ENCODE measurements at places on chromosomes 5 and 9. TPM values are rescaled to one million over a fixed set of nuclear protein-coding genes. Genes with fewer than 3 reads are reported as not detected.
A peak's percentile ranks its signal among the peaks of the same experiment; 100 is the strongest.

HAVCR2 gene
- total RNA-seq = 0.25 TPM

CNTNAP3B gene
- total RNA-seq = 0.24 TPM

GRCh38 chr9:5448461-5449435 is 1.6 kb upstream of the CD274 start:
- DNase-seq = no peak
- peak overlapping the region; percentile 90 for H3K27ac ChIP-seq
- H3K27me3 ChIP-seq = no peaks in the 10 kb centered on the region
- peaks cover 69% of the 10 kb centered on the region for H3K4me1 ChIP-seq
- no peaks in the 10 kb centered on the region for H3K36me3 ChIP-seq

- no peaks in the 10 kb centered on the region for H3K27me3 ChIP-seq
- H3K4me3 ChIP-seq = no peak overlapping the region
- peaks cover 17% of the 10 kb centered on the region for H3K4me1 ChIP-seq
- H3K36me3 ChIP-seq = peaks cover 11% of the 10 kb centered on the region
- no peak for DNase-seq
- no peak overlapping the region for H3K27ac ChIP-seq
Observed at GRCh38 chr5:136046246-136046645, 17.5 kb downstream of the TGFBI start.

IL9 gene
- not detected for total RNA-seq

DNA sequence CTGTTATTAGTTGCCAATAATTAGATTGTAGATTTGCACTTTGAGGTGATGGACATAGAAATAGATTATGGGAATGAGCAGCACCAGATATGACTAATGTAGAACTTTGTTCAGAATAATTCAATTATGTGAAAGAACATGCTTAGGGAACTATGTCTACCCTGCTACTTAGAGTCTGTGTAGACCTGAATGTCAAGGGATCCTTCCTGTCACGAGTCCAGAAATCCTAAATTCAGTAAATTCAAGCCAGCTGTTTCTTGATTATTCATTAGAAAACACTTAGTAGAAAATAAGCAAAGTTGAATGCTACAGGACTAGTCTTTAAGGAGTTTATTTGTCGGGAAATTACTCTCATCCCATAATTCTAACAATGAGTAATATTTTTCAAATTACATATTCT is 887.3 kb upstream of the SEMA6A start:
- H3K27me3 ChIP-seq = no peaks in the 10 kb centered on the region
- H3K4me1 ChIP-seq = no peaks in the 10 kb centered on the region
- H3K36me3 ChIP-seq = no peaks in the 10 kb centered on the region
- no peak for DNase-seq
- no peak overlapping the region for H3K4me3 ChIP-seq
- no peak overlapping the region for H3K27ac ChIP-seq

- H3K4me1 ChIP-seq = no peaks in the 10 kb centered on the region
- H3K27me3 ChIP-seq = peaks cover 55% of the 10 kb centered on the region
- no peak for DNase-seq
- H3K27ac ChIP-seq = no peak overlapping the region
Observed at GRCh38 chr5:135814316-135814715, 20.1 kb upstream of the SLC25A48 start.

CKMT2 gene
- total RNA-seq = not detected

SPAAR gene
- 0.73 TPM for total RNA-seq

SHC3 gene
- 15.9 TPM for total RNA-seq

INPP5E gene
- 18.2 TPM for total RNA-seq

- H3K36me3 ChIP-seq = no peaks in the 10 kb centered on the region
- no peak for DNase-seq
- H3K27ac ChIP-seq = no peak overlapping the region
- H3K4me3 ChIP-seq = no peak overlapping the region
Observed at GRCh38 chr9:121807069-121807822, 155.8 kb downstream of the DAB2IP start.

DNA sequence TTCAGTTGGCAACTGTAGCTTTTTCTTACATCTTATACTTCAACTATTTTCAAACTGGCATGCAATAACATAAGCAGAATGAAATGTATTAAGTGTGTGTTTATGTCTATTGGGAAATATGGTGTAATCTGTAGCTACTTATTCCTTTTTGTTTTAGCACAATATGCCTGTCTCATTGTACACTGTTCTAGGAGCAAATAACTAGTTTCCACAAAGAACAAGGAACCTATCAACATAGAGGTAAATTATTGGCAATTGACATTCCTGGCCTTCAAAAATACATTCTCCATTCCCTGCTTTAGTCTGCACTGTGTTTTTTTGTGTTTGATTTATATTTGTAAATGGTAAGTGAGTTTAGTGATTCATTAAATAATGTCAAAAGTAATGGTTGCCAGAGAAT is 75.7 kb downstream of the FBXL7 start:
- no peaks in the 10 kb centered on the region for H3K4me1 ChIP-seq
- H3K4me3 ChIP-seq = no peak overlapping the region

DNA sequence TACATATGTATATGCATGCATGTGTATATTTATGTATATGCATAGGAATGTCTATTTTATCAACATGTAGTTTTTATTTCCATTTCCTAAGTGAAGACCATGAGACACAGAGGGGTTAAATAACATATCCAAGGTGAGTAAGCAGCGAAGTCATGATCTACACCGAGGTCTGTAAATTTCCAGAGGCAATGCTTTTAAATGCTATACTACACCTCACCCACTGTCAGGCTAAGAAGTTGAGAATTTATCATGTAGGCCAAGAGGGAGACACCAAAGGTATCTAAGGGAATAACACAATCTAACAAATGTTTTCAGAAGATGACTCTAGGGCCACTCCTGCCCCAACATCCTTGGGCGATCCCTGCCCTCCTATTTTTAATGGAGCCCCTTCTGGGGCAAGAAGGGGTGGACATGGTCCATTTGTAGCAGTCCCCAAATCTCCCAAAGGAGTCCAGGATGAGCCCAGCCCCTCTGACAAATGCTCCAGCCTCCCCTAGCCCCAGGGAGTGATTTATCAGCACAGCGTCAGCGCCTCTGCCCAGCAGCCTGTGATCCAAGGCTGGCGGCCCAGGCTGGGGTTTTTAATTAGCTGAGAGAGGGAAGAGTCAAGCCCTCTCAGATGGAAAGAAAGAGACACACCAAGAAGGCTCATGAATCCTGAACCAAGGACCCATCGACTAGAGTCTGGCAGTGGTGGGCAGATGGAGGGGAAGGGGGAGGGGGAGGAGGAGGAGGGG is 339.9 kb downstream of the ASTN2 start:
- peaks cover 31% of the 10 kb centered on the region for H3K27me3 ChIP-seq
- no peaks in the 10 kb centered on the region for H3K4me1 ChIP-seq
- no peak overlapping the region for H3K4me3 ChIP-seq
- H3K27ac ChIP-seq = no peak overlapping the region
- no peak for DNase-seq

TPPP gene
- total RNA-seq = 0.17 TPM

DNA sequence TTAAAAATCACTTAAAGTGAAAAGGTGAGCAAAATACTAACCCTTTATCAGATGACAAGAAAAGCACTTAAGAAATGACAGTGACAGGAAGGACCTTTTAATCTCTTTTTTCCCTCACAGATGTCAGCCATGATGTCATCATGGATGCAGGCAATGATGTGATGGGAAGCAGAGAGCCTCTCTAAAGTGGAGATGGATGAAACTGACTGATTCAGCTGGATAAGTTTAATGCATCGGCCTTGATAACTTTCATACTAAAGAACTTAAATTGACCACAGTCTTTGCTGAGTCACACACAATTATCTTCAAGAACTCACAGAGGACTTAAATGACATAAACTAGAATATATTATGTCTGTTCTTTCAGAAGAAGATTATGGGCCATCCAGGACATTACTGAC is 153.2 kb upstream of the FGF10 start:
- H3K4me3 ChIP-seq = no peak overlapping the region
- no peaks in the 10 kb centered on the region for H3K27me3 ChIP-seq
- no peak for DNase-seq
- H3K36me3 ChIP-seq = no peaks in the 10 kb centered on the region
- H3K4me1 ChIP-seq = no peaks in the 10 kb centered on the region

Data from PC-9 (cell line).